ENCODE measurements at places on chromosomes 7 and 10.

GRCh38 chr7:107920048-107920772, 29.2 kb downstream of the DLD start:
- no peak for DNase-seq

- no peak for DNase-seq
Observed at GRCh38 chr7:69800495-69800894, 202.2 kb downstream of the AUTS2 start.

GRCh38 chr10:69217119-69217754, 2.9 kb upstream of the HKDC1 start:
- peak; percentile 59 for DNase-seq

GRCh38 chr7:102287981-102288278, 1.3 kb downstream of the SH2B2 start:
- DNase-seq, result no peak

DNA sequence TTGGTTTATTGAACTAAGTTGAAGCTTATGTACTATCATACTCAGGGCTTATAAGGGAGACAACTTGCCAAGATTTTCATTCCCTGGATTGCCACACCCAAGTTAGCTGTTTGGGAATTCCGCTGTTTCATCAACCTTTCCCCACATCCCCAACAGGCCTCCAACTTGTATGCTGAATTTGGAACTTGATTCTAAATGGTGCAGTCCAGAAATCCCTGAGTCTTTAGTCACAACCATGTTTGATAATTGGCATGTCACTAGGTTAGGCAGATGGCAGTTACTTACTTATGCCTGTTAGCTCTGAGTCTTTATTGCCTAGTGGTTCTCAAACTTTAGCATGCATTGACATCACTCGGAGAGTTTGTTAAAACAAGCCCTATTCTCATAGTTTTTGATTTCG, 135.4 kb upstream of the PRPS1L1 start:
- DNase-seq, result no peak

DNA sequence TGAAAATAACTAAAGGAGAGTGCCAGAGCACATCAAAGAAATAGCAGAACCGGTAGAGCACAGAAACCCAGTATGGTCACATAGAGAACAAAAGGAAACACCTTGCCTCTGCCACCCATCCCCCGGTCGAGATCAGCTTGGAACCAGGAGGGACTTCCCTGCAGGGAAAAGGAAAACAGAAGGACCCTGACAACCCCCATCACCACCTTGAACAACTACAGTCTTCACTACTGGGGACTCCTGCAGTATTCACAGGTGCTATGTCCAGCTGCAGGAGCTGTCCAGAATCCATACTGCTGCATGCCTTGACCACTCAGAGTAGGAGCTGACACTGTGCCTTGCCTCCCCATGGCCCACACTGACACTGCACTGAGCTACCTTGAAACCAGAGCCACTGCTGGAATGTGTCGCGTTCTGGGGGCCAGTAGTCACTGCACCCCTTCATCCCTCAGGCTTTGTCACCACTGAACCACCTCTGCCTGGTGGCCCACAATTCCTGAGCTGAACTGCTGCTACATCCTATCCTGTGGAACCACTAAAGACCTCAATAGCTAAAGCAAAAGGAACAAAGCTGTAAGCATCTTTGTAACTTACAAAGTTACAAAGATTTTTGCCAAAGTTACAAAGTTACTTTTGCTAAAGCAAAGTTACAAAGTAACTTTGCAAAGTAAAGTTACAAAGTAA, 66.8 kb downstream of the TRIL start:
- no peak for DNase-seq

DNA sequence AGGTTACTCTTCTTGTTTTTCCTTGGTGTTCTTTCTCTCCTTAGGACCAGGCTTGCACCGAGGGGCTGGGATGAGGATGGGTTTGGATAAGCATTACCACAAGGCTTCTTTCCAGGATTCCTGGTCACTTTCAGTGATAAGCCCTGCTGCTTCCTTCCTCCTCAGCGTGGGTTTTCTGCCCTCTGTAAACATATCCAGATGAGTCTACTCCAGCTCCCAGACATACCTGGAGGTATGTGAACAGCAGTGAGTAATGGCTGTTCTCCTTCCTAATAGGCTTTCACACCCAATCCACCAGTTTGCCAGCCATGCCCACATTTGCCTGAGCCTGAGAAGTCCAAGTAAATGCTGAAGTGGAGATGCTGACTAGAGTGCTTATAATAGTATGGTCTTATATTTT, 229.8 kb upstream of the YAE1 start:
- no peak for DNase-seq

- no peak for DNase-seq
Observed at GRCh38 chr7:125926621-125927020, 997.0 kb upstream of the POT1 start.

GRCh38 chr10:71126432-71126831, 85.9 kb upstream of the UNC5B start:
- no peak for DNase-seq

GRCh38 chr7:22683379-22683778, 43.6 kb upstream of the IL6 start:
- no peak for DNase-seq

DNA sequence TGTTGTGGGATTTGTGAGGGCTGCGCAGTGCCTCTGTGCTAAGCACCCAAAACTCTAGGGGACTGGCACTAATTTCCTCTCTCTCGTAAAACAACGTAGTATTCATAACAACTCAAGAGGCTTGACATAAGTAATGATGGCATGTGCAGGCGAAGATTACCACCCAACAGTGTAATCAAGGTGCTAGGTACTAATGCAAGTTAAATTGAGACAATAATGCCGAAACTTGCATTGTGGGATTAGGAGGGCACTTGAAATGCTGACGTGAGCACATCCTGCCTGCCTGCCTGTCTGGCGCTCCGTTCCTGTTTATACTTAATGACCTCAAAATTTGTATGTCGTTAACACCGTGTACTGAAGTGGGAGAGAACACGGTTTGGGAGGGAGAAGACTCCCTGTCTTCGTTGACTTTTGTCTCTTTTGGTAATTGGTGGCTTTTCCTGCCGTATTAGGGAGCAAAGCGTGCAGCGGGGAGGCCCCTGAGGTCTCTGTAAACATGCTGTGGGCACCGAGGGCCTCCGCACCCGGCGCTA, 139.0 kb downstream of the MGMT start:
- DNase-seq, result no peak

- no peak for DNase-seq
Observed at GRCh38 chr7:143221737-143222136, at the start of gene TAS2R40. TAS2R40 (plus strand) TSS chr7:143222037; CDS start chr7:143222079, 42 bp downstream.

GRCh38 chr10:11184093-11184492, 166.4 kb downstream of the CELF2 start:
- DNase-seq, result no peak

GRCh38 chr7:92246360-92247101, 757 bp downstream of the ANKIB1 start:
- DNase-seq, result no peak

DNA sequence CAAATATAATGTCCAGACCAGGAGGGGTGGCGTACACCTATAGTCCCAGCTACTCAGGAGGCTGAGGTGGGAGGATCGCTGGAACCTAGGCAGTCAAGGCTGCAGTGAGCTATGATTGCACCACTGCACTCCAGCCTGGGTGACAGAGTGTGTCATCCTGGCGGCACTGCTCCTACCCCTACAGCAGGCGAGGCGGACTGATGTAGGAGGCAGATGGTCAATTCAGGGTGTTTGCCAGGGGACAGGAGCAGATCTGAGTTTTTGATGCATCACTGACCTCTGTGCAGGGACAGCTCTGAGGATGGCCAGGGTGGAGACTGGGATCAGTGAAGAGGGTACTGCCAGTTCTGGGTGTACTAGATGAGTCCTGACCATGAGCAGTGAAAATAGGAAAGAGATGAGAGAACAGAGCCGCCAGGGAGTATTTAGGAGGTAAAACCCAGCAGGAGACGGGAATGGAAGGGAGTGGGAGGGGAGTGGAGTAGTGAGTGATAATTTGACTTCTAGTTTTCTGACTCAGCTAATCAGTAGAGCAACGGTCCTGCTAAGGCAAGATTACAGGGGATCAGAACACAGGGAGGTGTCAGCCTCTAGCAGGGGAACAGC, 75.3 kb downstream of the HIP1 start:
- DNase-seq, result no peak

All from AG09309 (cell line).